Psoas muscle (tissue), 8 donors: ENCODE measurements at places on chromosomes 3 and 15. TPM values are rescaled to one million over a fixed set of nuclear protein-coding genes. Genes with fewer than 3 reads are reported as not detected.

CYP1A1 gene
- total RNA-seq, result not detected

PPP2R3A gene
- 134 TPM for total RNA-seq

AHSG gene
- not detected for total RNA-seq

CCR8 gene
- not detected for total RNA-seq

GRCh38 chr15:51629612-51630011 is 7.0 kb upstream of the DMXL2 start:
- no peaks in the 10 kb centered on the region for H3K27me3 ChIP-seq
- no peak overlapping the region for H3K4me3 ChIP-seq
- no peaks in the 10 kb centered on the region for H3K4me1 ChIP-seq
- no peak for DNase-seq

- peaks cover 8% of the 10 kb centered on the region for H3K4me1 ChIP-seq
- no peak overlapping the region for H3K4me3 ChIP-seq
- peaks cover 5% of the 10 kb centered on the region for H3K36me3 ChIP-seq
- no peak overlapping the region for H3K27ac ChIP-seq
- DNase-seq, result no peak
Observed at GRCh38 chr15:75349851-75350588, 3.2 kb downstream of the NEIL1 start.

- DNase-seq, result no peak
- no peak overlapping the region for H3K27ac ChIP-seq
- no peaks in the 10 kb centered on the region for H3K36me3 ChIP-seq
- peaks cover 29% of the 10 kb centered on the region for H3K4me1 ChIP-seq
- no peaks in the 10 kb centered on the region for H3K27me3 ChIP-seq
Observed at GRCh38 chr15:64622410-64623260, 152.8 kb downstream of the RBPMS2 start.

DNA sequence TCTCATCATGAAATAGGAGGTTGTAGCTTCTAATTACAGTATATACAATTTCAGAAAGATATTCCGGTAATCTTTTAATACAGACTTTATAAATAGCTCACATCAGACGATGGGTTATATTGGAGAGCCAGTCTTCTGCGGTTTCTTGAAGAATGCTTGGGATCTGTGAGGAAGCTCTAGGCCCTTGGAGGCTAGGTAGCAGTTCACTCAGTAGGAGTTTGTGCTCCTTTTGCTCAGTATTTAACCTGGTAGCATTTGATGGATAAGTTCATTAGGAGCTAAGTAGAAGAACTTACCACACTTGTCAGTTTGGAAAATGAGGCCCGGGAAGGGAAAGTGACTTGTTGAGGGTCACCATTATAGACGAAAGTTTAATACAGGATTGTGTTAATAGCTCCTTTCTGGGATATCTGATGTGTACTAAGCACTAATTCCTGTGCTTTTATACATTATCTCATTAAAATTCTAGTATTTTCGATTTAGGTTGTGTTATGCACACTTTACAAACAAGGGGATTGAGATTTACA is 2.8 kb downstream of the FNDC3B start:
- DNase-seq, result no peak
- no peaks in the 10 kb centered on the region for H3K36me3 ChIP-seq
- peak overlapping the region; percentile 98 for H3K27ac ChIP-seq

DNA sequence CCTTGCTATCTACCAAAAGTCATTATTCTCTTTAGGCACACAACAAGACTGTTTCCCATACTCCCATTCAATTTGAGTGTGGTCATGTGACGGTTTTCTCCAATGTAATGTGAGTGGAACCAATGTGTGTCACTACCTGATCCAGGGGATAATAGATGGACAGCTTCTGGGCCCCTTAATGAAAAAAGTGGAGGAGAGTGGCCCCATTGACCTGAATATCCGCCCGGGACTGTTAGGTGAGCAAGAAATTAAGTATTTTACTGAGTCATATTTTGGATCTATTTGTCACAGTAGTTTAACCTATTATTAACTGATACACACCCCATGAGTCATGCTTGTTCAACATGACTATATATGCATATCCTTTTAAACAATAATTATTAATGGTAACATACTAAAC is 15.1 kb upstream of the ARID3B start:
- no peak overlapping the region for H3K4me3 ChIP-seq
- H3K27ac ChIP-seq, result no peak overlapping the region
- DNase-seq, result no peak
- no peaks in the 10 kb centered on the region for H3K27me3 ChIP-seq

GRCh38 chr3:109943181-109943580 is 605.8 kb upstream of the DPPA4 start:
- DNase-seq, result no peak
- no peaks in the 10 kb centered on the region for H3K4me1 ChIP-seq
- no peaks in the 10 kb centered on the region for H3K36me3 ChIP-seq
- H3K27me3 ChIP-seq, result no peaks in the 10 kb centered on the region

DNA sequence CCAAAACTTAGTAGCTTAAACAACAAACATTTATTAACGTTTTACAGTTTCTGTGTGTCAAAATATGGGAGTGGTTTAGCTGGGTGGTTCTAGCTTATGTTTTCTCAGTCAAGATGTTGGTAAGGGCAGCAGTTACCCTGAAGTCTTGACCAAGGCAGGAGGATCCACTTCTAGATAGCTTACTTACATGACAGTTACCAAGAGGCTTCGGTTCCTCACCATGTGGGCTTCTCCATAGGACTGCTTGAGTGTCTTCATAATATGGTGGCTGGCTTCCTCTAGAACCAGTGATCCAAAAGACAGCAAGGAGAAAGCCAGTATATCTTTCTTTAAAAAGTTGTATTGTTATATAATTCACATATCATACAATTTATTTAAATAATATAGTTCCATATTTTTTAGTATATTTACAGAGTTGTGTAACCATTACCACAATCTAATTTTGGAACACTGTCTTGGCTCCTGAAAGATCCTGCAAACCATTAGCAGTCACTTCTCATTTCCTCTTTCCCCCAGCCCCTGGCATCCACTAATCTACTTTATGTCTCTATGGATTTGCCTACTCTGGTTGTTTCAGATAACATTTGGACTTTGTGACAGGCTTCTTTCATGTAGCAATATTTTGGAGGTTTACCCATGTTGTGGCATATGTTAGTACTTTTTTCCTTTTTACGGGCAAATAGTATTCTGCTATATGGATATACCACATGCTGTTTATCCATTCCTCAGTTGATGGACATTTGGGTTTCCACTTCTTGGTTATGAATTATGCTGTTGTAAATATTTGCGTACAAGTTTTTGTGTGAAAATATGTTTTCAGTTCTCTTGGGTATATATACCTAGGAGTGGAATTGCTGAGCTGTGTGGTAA is 33.3 kb downstream of the MAPK6 start:
- H3K27me3 ChIP-seq, result no peaks in the 10 kb centered on the region
- no peak for DNase-seq
- peak overlapping the region; percentile 36 for H3K27ac ChIP-seq
- peaks cover 11% of the 10 kb centered on the region for H3K4me1 ChIP-seq
- H3K36me3 ChIP-seq, result peaks cover 2% of the 10 kb centered on the region
- no peak overlapping the region for H3K4me3 ChIP-seq

GRCh38 chr3:176969506-176969905 is 227.8 kb downstream of the TBL1XR1 start:
- no peaks in the 10 kb centered on the region for H3K4me1 ChIP-seq
- no peak overlapping the region for H3K27ac ChIP-seq
- H3K4me3 ChIP-seq, result no peak overlapping the region
- no peaks in the 10 kb centered on the region for H3K27me3 ChIP-seq
